ENCODE measurements at places on chromosomes 16 and 17.

GRCh38 chr16:4403133-4403949 lies 13.1 kb downstream of the CORO7 start:
- DNase-seq, result no peak

GRCh38 chr17:71709946-71710345 lies 410.9 kb upstream of the SOX9 start:
- no peak for DNase-seq

DNA sequence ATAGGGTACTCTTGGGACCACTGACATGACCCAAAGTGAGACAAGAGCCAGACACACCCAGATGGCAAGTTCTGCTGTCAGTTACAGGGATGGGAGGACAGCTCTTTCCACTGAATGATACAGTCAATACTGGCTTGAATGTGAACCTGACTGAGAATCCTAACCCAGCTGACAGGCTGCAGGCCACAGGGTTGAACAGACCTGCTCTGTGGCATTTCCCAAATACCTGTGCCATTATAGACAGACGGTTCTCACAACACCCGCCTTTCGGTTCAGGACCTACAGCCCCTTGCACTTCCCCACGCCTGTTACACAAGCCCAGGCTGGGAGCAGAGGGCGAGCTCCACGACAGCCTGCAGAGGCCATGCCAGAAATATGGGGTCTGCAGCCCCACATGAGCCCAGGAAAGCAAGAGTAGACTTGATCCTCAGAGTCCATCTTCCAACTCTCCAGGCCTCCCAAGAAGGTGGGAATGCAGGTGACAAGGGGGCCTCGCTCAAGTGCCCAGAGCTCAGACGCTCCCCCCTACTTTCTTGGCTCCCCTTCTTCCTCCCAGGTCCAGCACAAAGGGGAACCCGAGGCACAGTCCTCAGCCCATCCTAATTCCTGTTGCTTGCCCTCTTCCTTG lies 314.3 kb downstream of the SOX9 start:
- no peak for DNase-seq

DNA sequence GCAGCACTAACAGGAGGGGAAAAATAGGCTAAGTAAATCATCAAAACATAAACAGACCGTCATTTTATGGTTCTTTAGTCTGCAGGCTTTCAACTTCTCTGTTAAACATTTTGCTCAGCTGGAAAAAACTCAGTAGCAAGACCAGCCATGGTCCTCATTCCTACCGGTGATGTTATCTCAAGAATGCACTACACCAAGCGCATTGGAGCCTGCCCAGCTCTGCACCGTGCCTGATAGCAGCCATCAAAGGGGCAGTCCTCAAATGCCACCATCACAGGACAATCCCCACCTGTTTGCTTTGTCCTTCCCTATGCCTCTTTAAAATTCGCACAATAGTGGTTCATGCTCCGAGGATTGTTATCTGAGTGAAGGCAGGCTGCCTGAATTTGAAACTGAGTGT lies 181.5 kb upstream of the MON1B start:
- DNase-seq, result no peak

- DNase-seq, result no peak
Observed at GRCh38 chr16:22326771-22327445, 29.7 kb downstream of the POLR3E start.

DNA sequence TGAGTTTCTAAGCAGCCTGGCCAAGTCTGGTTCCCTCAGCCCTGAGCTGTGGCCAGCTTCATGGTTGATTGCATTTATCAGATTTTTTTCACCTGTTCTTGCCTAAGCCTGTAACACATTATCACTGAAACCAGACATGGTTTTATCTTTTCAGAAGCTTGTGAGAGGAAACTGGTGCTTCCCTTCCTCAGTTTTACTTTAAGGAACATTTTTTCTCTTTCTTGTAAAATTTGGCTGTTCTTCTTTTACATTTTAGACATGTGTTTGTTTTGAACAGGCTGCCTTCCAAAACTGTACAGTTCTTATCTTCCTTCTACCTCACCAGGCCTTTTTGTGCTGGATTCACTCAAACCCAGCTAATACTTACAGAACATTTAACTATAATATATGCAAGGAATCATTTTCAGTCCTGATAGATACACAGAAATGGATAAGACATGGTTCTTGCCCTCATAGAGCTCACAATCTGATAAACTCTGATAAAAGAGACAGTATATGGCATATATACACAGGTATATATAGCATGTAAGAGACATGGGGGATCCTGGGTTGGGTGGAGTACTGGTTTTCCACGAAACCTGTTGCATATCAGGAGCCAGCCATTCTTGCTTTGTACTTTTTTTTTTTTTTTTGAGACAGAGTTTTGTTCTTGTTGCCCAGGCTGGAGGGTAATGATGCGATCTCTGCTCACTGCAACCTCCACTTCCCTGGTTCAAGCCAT lies 44.5 kb downstream of the ZNRF1 start:
- DNase-seq, result no peak

DNA sequence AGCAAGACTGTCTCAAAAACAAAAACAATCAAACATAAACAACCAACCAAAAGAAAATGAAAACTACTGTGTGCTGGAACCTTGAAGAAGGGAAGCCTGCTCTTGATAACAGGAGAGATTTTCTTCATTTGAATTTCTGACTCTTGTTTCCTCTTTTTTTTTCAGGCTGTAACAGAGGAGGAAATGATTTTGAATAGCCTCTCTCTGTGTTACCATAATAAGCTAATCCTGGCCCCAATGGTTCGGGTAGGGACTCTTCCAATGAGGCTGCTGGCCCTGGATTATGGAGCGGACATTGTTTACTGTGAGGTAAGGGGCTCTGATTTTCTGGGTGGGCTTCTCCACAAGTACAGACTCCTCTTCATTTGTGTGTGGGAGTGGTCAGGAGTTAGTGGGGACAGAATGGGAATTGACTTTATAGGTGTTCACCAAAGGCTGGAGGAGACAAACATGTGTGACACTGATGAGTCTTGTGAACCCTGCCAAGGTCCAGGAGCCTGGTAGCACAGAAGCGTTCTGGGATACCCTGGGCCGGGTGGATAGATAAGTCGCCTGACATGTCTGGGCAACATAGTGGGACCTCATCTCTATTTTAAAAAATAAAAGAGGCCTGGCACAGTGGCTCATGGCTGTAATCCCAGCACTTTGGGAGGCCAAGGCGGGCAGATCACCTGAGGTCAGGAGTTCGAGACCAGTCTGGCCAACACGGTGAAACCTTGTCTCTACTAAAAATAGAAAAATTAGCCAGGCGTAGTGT lies 14.9 kb downstream of the DUS2 start:
- DNase-seq, result no peak

DNA sequence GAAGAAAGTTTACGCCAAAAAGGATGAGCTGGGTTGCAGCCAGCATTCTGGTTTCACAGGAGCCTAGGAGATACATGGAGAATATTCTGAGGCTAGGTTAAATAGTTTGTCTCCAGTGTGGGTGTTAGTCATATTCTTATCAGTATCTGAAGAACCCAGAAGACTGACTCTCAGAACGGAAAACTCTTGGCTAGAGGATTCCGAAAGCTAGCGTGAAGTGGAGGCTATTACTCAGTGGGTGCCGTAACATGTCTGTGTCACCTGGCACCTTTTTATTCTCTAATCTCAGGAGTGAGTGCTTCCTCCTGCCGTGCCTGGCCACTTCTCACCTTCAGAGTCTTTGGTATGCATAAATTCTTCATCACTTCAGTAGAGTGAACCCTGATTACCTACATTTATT lies 199.5 kb downstream of the WWOX start:
- no peak for DNase-seq

Data from esophagus squamous epithelium (tissue), 5 donors.